ENCODE measurements at places on chromosomes 4 and X.

GRCh38 chr4:53479736-53480525, 102.5 kb downstream of the FIP1L1 start:
- peak; percentile 62 for DNase-seq

DNA sequence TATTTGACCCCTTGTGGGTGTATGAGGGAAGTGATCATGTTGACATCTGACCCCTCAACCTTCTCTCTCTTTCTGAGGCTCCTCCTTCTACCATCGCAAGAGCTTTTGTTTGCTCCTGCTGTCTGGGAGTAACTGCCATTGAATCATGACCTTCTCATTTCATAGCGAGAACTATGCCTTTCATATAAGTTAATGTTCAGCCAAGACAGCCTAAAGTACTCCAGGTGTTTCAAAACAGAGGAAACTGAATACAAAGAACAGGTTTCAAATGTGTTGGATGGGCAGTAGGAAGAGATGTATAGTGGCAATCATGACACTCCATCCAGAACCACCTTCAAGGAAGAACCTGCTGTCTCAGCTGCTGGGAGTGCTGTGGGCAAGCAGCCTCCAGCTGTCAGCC, 403.1 kb downstream of the MID1IP1 start:
- DNase-seq, result no peak

- no peak for DNase-seq
Measured at GRCh38 chr4:139898293-139898692, 232.7 kb downstream of the MGST2 start.

- no peak for DNase-seq
Measured at GRCh38 chr4:122548452-122548851, 72.4 kb downstream of the IL21 start.

- no peak for DNase-seq
Measured at GRCh38 chrX:11551151-11551550, 114.6 kb downstream of the ARHGAP6 start.

GRCh38 chr4:123904882-123905281, 508.3 kb downstream of the SPRY1 start:
- no peak for DNase-seq

DNA sequence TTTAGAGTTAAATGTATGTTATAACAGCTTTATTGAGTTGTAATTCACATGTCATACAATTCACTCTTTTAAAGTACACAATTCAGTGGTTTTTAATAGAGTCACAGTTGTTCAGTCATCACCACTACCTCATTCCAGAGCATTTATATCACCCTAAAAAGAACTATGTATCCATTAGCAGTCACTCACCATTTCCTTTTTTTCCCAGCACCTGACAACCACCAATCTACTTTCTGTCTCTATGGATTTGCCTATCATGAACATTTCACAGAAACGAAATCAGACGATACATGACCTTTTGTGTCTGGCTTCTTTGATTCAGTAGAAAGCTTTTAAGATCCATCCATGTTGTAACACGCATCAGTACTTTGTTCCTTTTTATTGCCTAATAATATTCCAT, 52.9 kb upstream of the FRAS1 start:
- no peak for DNase-seq

GRCh38 chr4:8236106-8236919, 33.2 kb upstream of the HTRA3 start:
- DNase-seq, result no peak

DNA sequence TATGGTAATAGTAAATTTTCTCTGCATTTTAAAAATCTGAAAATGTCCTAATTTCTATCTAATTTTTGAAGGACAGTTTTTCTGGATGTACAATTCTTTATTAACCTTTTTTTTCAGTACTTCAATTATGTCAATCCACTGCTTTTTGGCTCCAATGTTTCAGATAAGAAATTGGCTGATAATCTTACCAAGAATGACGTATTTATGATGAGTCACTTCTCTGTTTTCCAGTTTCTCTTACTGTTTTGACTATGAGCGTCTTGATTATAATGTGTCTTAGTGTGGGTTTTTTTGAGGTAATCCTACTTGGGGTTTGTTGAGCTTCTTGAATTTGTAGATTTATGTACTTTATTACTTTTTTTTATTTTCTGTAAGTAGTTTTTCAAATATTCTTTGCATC, 47.2 kb downstream of the UGT2B11 start:
- DNase-seq, result no peak

- peak; percentile 62 for DNase-seq
Measured at GRCh38 chr4:77538144-77538543, 67.5 kb upstream of the CXCL13 start.

- no peak for DNase-seq
Measured at GRCh38 chr4:148344352-148344751, 97.9 kb downstream of the NR3C2 start.

DNA sequence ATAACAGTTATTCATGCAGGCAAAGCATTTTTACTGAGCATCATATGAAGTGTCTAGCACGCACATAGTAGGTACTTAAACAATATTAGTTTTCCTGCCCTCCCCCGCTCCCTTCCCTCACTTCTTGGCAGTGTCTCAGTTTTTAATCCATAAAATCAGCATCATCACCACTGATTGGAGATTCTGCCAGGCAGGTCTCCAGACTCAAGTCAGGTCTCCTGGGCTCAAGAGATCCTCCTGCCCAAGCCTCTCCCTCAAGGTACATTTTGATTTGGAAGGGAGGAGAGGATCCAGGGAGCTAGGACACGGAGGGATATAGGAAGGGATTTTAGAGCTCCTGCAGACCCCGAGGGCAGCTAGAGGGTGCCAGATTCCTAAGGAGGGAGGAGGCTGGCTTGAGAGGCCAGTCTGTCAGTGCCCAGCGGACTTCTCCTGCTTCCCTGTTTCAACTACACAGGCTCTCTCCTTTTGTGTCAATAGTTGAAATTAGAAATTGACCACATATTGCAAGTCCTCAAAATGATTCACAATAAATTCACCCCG, 4.4 kb upstream of the FAT1 start:
- DNase-seq, result no peak

DNA sequence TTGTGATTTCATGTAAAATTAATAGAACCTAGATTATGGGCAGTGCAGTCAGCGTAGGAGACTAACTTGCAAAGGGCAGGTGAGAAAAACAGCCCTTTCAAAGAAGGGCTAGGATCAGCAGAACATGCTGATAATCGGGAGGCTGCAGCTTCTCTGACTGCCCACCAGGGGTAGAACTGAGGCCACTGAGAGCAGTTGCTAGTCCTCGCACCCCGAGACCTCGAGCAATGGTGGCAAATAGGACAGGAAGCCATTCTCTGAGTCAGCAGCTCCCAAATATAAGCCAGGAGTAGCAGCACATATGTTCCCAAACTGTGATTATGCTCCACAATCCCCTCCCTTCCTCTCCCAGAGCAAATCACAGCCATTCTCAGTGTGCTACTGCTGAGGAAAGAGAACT, 186.5 kb downstream of the MSL3 start:
- peak; percentile 57 for DNase-seq
